ENCODE measurements at places on chromosomes 1 and 21.

DNA sequence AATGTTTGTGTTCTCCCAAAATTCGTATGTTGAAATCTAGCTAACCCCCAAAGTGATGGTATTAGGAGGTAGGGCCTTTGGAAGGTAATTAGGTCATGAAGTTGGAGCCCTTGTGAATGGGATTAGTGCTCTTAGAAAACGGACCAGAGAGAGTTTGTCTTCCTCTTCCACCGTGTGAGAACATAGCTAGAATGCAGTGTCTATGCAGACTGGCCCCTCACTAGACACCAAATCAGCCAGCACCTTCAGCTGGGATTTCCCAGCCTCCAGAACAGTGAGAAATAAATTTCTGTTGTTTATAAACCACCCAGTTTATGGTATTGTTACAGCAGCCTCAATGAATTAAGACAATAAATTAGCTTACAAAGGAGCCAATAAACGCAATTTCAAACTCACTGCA lies 58.0 kb downstream of the KIAA0319L start:
- peak; percentile 1 for DNase-seq

DNA sequence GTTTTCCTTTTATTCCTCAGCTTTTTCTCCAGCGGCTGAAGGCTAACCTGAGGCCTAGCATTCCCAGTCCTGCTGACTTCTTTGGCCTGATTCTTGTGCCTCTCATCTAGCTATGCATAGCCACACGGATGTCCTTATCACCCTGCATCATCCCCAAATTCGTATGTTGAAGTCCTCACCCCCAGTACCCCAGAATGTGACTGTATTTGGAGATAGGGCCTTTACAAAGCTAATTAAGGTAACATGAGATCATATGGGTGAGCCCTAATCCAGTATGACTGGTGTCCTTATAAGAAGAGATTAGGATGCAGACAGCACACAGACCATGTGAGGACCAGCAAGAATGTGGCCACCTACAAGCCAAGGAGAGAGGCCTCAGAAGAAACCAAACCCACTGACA lies 44.6 kb downstream of the CDCP2 start:
- no peak for DNase-seq

- DNase-seq, result no peak
Measured at GRCh38 chr1:157162345-157162744, 24.1 kb upstream of the ETV3 start.

GRCh38 chr1:198811449-198811848 lies 172.6 kb downstream of the PTPRC start:
- DNase-seq, result no peak

GRCh38 chr1:154956544-154956941 lies 644 bp upstream of the PBXIP1 start:
- no peak for DNase-seq

DNA sequence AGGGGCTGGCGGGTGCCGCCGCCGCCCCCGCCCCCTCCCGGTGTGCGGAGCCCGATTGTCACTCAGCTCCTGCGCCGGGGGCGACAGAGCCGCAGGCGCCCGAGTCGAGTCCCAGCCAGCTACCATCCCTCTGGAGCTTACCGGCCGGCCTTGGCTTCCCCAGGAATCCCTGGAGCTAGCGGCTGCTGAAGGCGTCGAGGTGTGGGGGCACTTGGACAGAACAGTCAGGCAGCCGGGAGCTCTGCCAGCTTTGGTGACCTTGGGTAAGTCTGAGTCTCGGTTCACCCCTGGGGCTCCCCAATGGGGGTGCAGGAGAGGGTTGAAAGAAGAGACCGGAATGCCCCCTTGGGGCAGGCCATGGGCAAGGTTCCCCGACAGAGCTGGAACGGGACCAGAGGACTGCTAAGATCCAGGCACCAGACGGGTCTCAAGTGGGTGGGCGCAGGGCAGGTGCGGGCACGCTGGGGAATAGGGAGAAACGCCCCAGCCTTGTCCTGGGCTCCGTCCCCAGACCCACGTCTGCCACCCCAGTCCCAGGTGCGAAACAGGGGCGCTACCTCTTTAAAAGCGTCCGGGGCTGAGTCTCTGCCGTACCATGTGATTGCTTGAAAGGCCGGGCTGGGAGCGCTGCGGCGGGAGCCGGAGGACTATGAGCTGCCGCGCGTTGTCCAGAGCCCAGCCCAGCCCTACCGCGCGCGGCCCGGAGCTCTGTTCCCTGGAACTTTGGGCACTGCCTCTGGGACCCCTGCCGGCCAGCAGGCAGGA lies at the start of gene ADORA1:
TSS of gene ADORA1 (plus strand) at position 61 of the 765 bp plus-strand sequence. CDS start 1,116 bp downstream, outside the sequence.
- no peak for DNase-seq

DNA sequence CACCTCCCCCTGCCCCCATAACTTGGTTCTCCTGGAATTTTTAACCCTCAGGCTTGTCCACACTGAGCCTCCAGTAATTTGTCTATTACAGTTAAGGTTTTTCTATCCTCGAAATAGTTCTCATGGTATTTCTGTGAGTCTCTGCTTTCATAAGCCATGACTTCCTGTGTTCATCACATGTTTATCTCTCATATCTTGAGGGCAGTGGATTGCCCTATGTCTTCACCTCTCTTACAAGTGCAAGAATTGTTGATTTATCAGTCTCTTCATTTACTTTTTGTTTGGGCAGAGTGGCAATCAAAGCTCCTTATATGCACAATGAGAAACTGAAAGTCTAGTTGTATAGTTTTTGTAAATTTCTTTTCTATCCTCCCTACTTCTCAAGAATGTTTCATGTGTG lies 328.4 kb downstream of the PLA2G4A start:
- no peak for DNase-seq

GRCh38 chr1:176876966-176877515 lies 287.5 kb downstream of the ASTN1 start:
- DNase-seq, result no peak

DNA sequence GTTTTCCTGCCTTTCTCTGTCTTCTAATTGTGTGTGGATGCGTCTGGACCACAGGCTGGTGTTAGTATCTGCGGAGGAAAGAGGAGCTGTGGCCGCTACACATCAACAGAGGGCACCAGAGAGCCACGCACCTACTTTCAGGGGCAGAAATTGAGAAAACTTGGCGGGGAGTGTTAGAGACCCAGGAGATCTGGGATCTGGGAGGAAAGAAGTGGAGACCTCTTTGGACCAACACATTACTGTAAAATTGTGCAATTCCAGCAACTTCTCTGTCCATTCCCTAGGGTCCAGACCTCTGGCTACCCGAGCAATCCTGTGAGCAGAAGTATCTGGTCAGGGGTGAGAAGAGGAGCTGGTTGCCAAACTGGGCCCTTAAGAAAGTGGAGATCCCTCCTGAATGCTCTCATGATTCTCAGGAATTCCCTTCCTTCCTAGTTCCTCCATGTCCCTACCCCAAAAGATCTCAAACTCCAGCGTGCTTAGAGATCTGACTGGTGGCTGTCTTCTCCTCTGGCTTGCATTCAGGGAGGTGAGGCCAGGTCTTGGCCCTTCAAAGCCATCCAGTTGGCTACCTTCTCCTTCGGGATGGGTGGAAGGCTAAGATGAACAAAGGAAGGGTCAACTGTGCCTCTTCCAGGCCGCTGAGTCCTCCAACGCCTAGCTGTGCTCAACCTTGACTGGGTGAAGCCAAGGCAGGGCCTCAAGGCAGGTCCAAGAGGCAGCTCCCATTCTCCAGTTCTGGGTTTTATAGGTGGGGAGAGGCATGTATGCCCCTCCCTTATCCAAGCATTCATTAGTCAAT lies 1.2 kb upstream of the KIRREL1 start:
- DNase-seq, result peak; percentile 1

GRCh38 chr1:201119206-201120197 lies 7.3 kb upstream of the CACNA1S start:
- DNase-seq, result peak; percentile 34

DNA sequence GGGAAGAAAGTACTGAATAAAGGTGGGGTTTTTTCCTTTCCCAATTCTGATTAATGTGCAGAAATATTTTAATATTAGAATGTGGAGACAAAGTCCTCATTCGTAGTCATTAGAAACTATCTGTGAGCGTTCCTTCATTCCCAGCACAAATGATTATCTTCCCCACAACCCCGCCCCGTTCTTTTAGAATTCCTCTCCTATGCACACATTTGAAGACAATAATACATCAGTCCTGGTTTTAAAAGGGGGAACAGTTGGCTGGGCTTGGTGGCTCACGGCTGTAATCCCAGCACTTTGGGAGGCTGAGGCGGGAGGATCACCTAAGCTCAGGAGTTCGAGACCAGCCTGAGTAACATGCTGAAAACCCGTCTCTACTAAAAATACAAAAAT lies 876 bp downstream of the ALDH9A1 start:
- no peak for DNase-seq

- DNase-seq, result no peak
Measured at GRCh38 chr1:117501281-117501680, 104.6 kb upstream of the TENT5C start.

GRCh38 chr1:84133479-84133878 lies 10.6 kb upstream of the PRKACB start:
- DNase-seq, result no peak

Data from effector memory CD4-positive, alpha-beta T cell (primary cell).